ENCODE measurements at places on chromosomes 11 and 22.

DNA sequence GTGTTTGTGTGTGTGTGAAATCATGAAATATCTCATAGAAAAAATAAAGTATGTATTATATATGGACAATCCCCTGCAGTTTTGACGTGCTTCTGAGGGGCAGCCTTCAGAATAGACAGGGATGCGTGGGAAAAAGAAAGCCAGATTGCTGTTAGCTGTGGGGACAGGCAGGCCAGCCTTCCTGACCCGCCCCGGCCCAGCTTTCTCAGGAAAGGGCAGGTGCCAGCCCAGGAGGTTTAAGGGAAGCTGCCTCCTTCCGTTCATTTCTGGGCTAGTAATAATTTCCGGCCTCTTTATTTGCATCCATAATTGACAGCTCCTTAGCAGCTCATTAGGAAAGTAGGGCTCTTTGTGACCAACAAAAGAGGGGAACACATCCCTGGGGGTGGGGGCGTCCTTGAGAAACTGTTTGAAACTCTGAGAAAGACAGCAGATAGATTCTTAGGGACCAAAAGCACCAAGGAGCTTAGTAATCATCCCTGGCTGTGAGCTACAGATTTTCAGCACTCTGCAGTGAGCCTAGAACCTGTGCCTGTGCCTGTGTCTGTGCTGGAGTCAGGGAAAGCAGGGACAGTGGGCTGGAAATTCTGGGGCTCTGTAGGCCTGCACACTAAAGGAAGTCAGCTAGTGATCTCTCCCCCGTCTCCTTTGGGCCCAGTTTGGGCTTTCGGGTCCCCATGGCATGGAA lies 632.9 kb upstream of the CADM1 start:
- no peak for DNase-seq

DNA sequence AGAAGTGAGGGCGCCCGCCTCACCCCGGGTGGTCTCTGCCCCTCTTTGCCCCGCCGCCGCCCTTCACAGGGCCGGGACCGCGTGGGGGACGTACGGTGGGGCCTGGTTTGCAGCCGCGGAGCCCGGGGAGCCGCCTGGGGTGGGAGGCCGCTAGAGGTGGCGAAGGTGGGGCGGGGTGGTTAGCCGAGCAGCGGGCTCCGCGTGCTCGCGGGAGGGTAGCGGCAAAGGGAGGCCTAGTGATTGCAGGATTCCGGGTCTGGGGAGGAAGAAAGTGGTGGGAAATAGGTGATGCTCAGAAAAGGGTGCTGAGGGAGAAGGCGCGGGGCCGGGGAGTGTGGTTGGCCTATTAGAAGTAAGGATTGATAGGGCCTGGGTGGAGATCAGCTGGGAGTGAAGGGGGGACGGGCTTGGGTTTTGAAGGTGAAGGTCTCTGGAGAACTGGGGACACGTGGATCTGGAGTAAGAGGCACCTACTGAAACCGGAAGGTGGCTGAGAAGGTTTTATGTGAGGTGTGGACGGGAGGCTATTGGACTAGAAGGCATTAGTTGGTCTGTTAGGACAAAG lies 571 bp downstream of the FAR1 start:
- peak; percentile 65 for DNase-seq

DNA sequence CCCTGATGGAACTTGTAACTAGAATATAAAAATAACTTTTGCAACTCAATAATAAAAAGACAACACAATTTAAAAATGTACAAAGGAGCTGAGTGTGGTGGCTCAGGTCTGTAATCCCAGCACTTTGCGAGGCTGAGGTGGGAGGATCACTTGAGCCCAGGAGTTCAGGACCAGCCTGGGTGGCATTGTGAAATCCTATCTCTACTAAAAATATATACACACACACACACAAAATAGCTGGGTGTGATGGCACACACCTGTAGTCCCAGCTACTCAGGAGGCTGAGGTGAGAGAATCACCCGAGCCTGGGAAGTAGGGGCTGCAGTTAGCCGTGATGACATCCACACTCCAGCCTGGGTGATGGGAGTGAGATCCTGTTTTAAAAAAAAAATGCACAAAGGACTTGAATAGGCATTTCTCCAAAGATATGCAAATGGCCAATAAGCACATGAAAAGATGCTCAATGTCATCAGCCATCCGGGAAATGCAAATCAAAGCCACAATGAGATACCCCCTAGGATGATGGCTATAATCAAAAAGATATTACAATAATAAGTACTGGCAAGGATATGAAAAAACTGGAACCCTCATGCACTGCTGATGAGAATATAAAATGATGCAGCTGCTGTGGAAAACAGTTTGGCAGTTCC lies 59.8 kb upstream of the SEPTIN5 start:
- no peak for DNase-seq

DNA sequence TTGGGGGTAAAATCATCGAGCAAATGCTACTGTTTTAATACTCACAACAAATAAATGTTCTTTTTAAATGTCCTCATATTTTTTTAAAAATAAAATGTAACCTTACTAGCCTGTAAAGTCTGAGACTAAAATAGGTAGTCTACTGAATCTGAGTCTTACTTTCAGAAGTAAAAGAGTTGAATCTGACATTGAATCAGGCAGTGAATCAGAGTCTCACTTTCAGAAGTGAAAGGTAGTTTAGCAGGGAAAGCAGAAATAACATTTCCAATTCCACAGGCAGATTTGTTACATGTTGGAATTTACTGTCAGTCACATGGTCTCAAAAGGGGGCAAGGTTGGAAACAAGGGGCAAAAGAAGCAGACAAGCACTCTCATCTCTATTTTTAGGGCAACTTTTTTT lies 143.0 kb downstream of the ELP4 start:
- no peak for DNase-seq

GRCh38 chr22:46545086-46545792 lies 7.8 kb upstream of the CELSR1 start:
- DNase-seq, result no peak

- no peak for DNase-seq
Measured at GRCh38 chr11:84022201-84022600, 736.0 kb upstream of the CCDC90B start.

DNA sequence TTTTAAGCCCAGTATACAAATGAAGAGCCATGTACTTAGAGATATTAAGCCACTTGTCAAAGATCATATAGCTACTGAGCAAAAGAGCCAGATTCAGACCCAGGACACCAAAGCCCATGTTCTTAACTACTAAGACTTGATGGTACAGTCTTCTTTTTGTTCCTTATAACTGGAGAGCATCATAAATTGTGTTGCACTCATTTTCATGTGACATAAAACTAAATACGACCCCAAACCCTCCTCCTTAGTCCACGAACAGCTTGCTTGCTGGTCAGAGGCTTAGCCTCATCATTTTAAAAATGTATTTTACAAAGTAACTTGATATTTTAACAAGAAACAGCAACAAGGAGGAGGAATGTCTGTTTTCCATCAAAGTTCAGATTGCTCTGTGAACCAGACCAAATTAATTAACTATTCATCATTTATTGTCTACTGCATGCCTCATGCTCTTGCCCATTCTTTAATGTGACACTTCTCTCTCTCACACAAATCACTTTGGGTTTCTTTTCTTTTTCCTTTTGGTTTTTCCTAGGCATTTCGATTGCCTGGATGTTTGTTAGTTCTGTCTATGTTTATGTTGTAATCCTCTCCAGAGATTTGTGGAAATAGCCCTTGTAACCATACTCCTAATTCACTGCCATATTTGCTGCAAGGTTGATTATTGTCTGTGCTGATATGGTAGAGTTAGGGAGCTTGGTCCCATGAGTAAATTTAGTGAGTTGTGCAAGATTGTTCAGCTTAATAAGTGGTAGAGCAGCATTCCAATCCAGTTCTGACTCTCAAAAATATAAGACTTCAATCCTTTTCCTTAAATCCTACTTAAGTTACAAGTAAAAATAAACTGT lies 8.4 kb upstream of the ARHGAP20 start:
- no peak for DNase-seq

- DNase-seq, result no peak
Measured at GRCh38 chr22:48827904-48828555, 999.6 kb downstream of the BRD1 start.

GRCh38 chr11:77003963-77004362 lies 30.2 kb upstream of the B3GNT6 start:
- DNase-seq, result no peak
